Keratinocyte (primary cell): ENCODE measurements at places on chromosomes 7 and 10.

GRCh38 chr7:51783241-51783640 lies 466.6 kb upstream of the COBL start:
- no peak for DNase-seq

DNA sequence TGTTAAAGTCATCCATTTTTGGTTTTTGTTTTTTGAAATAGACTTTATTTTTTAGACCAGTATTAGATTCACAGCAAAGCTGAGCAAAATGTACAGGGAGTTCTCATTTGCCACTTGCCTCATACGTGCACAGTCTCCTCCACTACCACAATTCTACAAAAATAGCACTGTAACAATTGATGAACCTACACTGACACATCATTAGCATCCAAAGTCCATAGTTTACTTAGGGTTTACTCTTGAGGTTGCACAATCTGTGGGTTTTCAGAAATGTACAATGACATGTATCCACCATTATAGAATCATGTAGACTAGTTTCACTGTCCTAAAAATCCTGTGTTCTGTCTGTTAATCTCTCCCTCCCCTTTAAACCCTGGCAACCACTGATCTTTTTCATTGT lies 125.8 kb upstream of the PDSS1 start:
- no peak for DNase-seq

DNA sequence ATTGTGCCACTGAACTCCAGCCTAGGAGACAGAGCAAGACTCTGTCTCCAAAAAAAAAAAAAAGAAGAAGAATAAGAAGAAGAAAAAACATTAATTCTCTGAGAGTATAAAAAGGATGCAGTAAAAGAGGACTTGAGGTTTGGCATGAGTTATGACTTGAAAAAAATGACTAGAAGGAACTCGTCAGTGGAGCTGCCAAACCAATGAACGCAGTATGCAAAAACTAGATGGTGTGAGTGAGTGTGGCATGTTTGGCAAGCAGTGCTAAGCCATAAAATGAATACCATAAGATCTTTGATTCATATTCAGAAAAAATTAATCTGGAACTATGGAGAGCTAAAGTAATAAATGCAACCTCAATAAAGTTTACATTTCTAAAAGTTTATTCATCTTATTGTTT lies 68.6 kb upstream of the MEOX2 start:
- no peak for DNase-seq

- DNase-seq: no peak
Observed at GRCh38 chr10:58888957-58889356, 287.5 kb upstream of the PHYHIPL start.
